ENCODE measurements at places on chromosomes 7 and 10.

DNA sequence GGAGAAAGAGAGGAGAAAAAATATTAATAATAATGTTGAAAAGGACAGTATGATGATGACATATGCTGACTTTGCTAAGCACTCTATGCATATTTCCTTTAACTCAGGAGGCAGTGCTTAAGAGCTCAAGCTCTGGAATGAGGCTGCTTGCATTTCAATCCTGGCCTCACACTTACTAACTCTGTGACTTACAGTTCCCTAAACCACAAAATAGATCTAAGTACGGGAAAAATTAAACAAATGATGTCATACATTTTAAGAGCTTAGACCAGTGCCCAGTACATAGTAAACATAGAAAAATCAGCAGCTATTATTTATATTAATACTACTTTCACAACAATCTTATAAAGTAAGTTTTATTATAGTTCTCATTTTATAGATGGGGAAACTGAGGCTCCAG is 61.3 kb downstream of the GFRA1 start:
- DNase-seq = no peak

GRCh38 chr10:14182781-14183180 is 147.9 kb downstream of the FRMD4A start:
- DNase-seq = no peak

GRCh38 chr10:659688-660141 is 29.8 kb downstream of the DIP2C start:
- no peak for DNase-seq

- no peak for DNase-seq
These were observed 841.1 kb upstream of the SORCS1 start for GRCh38 chr10:108005627-108006026.

DNA sequence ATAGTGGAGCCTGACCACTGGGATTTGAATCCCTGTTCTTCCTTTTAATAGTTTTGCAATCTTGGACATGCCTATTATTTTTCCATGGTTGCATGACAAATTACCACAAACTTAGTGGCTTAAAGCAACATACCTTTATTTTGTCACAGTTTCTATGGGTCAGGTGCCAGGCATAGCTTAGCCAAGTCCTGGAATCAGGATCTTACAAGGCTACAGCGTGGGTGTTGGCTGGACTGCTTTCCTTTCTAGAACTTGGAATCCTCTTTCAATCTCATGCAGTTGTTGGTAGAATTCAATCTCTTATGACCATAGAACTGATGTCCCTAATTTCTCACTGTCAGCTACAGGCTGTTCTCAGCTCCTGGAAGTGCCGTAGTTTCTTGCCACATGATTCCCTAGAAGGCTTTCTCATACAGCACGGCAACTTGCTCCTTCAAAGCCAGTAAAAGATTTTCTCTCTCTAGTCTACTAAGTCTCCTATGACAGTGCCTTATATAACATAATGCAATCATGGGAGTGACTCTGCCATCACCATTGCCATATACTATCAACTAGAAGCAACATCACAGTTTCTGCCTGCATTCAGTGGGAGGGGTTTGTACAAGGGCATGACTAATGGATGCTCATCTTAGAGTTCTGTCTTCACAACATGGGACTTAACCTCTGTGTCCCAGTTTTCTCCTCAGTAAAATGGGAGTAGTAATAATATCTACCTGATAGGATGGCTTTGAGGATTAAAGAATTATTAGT is 243.4 kb upstream of the FZD1 start:
- DNase-seq = no peak

GRCh38 chr10:78910021-78910420 is 158.7 kb upstream of the ZMIZ1 start:
- no peak for DNase-seq

GRCh38 chr7:40887099-40887498 is 752.3 kb downstream of the SUGCT start:
- no peak for DNase-seq

- DNase-seq = no peak
These were observed 257.9 kb downstream of the FGFR2 start for GRCh38 chr10:121340271-121340831.

GRCh38 chr10:12455318-12455717 is 106.0 kb downstream of the CAMK1D start:
- DNase-seq = no peak

DNA sequence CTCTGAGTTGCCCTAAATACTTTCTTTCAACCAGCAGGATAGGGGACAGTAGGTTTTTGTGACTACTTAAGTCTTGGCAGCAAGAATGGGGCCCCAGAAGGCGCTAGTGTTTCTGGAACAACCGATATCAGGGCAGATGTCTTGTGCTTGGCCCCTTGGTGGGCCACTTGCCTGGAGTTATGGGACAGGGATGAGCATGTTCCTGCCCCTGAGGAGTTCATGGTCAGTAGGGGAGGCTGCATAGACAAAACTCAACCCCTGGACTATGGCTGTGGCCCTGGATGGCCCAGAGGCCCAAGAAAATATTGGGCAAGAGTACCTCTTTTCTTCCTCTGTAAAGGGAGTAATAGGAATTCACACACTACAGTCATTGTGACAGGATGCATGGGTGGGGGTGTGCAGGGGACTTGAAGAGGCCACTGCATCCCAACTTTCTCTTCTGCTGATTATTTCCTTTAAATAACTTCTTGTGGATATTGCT is 57.7 kb upstream of the IGFBP3 start:
- no peak for DNase-seq

DNA sequence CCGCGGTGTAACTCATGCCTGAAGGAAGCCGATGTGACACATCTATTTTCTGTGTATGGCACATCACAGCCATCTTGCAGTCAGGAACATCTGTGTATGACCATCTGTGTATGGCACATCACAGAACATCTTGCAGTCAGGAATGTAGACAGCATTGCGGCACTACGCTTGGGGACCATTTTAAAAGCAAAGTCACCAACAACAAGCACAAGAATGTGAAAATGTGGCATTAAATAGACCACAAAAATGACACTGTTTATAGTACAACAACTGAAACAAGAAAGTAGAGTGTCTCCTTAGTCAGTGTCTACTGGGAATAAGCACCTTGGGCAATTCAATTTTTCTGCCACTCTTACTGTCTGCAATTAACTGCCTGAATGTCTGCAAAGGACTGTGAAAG is 124.4 kb downstream of the HGF start:
- DNase-seq = no peak

- no peak for DNase-seq
These were observed 8.9 kb downstream of the DOCK4 start for GRCh38 chr7:112197322-112197721.

GRCh38 chr7:157816086-157816485 is 479.3 kb downstream of the DNAJB6 start:
- DNase-seq = no peak

DNA sequence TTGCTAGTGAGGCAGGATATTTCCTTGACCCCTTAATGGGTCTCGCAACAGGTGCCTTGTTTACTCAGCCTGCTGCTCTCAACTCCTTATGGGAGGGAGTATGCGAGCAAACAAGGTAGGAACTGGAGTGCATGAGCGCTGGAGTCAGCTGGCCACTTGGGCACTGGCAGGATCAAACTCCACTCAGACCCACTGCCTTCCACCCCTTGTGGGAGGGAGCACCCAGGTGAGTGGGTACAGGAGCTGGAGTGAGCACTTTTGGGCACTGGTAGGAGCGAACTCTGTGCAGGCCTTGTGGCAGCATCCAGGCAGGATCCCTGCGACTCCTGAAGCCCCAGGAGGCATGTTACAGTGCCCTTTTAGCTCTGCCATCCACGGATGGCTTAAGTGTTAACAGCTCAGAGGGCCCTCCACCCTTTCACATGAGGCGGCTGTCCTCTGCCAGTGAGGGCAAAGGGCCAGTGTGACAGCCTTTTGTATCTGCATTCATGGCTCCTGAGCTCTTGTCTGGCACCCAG is 123.2 kb downstream of the ST7 start:
- no peak for DNase-seq

DNA sequence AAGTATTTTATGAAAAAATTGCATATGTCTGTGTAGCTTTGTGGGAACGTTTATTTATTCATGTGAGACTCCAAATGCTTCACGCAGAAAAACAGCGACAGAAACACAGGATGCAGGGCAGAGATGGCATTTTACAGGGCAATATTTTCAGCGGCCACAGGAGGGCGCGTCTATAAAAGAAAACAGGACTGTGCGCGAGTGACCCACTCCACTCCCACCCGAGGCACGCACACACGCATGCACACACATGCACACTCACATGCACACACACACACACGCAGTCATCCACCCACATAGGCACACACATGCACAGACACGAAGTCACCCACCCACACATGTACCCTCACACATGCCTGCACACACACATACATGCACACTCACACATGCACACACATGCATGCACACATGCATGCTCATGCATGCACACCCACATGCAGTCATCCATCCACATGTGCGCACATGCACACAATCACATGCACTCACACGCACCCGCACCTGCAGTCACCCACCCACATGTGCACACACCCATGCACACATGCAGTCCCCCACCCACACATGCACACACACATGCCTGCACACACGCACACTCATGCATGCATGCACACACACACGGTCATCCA is 96.3 kb downstream of the DNAJB6 start:
- DNase-seq = peak; percentile 62

DNA sequence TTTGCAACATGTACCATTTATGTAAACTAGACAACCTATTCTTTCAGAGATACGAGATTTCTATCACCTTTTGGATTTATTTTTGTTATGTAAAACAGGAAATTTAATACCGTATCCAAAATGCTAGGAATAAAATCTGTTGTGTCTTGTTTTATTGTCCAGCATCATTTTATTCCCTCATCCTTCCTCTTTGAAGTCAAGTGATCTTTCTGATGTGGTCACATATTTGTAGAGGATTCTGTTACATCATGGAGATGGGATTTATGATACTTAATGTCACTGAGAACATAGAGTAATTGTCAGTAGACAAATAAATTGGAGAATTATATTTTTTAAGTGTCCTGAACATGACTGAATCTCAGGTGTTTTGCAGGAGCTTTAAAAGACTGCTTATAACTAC is 64.7 kb downstream of the ZNF277 start:
- DNase-seq = no peak

DNA sequence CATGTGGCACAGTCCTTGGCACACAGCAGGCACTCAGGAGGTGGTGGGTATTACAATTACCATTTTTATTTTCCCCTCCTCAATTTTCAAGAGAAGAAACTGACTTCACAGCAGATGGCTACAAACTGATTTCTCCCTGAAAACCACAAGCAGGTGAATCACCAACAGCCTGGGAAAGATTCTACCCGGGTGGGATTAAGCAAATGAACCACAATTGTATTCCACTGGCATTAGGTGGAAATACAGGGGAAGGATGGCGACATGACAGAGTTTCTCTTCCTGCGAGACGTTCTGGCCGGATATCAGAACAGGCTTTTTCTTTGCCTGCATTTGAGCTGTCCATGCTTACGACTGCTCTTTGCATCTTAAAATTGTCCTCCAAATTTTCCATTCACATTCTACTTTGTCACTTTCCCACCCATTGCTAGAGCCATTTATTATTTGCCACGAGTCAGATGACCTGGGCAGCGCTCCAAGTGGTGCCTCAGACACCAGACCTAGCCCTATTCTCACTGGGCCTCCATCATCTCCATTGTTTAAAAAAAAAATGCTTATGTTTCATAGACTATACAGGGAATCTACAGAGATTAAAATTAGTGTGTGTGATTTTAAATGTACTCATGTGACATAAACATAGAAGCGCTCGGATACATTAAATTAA is 4.6 kb downstream of the DENND11 start:
- no peak for DNase-seq

DNA sequence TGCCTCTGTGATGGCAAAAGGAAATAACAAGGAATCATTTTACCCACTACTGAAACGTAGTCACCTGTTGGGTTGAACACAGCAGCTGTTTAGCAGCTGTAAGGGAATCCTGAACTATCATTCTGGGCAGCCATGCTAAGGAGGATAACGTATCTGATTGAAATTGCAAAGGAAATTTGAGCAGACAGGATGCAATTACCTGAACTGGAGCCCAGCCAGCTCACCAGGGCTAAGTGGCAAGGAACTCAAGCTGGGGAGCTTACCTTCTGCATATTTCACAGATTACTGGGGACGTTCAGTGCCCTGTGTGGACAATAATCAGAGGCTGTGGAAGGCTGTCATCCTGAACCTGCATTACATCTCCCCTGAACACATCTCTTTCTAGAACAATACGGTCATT is 650.5 kb downstream of the SORCS3 start:
- no peak for DNase-seq

DNA sequence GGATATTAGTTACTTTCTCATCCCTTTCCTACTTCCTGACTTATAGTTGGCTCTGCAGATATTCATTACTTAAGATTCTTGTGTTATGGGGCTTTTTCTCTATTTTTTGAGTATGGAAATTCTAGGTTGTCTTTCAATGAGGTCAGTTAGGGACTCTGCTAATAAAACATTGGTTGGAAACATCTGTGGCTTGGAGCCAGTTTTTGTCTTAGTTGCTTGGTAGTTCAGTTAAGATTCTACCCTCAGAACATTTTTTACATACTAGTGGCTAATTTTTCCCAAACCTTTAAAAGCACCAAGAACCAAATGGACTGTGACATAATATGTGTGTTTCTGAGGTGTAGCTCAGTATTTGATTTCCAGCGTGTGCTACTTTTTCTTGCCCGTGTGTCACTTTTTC is 305.6 kb upstream of the FZD1 start:
- DNase-seq = no peak

DNA sequence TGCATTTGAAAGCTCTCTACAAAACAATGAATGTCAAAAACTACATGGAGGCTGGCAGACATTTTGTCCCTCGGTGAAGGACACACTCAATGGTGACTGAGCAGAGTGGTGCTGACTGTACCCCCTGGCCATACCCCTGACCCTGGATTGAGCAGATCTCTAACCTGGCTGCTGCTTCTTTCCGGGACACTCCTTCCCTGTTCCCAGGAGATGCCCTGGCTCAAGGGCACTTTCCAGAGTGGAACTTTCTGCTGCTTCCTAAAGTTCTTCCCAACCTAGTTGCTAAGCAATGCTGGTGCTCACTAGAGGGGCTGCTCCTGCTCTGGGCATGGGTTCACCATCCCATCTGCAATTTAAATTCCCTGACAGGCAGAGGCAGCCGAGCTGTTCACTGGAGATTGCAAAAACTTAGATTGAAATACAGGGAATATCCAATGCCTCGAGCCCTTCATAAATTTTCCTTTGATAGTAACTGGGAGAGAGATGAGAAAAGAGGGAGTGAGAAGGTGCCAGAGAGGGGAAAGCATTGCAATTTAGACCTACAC is 384.3 kb upstream of the PODXL start:
- no peak for DNase-seq

- peak; percentile 57 for DNase-seq
These were observed 6.3 kb downstream of the TRPV5 start for GRCh38 chr7:142927085-142927745.

- no peak for DNase-seq
These were observed 2.2 kb downstream of the STRIP2 start for GRCh38 chr7:129436335-129436923.

DNA sequence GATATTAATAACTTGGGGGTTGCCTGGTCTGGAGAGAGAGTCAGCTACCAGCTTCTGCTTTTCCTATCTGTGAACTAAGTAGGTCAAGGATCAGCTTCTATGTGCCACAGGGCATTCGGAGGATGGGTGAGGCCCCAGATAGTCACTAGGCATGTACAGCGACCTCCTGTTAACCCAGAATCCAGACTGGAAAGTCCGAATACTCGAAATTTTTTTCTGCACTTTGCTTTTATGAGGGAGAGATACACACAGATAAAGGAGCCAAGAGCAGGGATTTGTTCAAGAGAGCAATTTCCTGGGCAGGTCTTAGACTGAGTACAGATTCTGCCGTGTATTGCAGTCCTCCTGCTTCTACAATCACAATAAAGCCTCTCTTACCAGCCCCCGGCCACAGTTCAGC is 54.2 kb downstream of the EMX2 start:
- no peak for DNase-seq

Data from NAMALWA (cell line).